ENCODE measurements at places on chromosomes 1 and 21.

DNA sequence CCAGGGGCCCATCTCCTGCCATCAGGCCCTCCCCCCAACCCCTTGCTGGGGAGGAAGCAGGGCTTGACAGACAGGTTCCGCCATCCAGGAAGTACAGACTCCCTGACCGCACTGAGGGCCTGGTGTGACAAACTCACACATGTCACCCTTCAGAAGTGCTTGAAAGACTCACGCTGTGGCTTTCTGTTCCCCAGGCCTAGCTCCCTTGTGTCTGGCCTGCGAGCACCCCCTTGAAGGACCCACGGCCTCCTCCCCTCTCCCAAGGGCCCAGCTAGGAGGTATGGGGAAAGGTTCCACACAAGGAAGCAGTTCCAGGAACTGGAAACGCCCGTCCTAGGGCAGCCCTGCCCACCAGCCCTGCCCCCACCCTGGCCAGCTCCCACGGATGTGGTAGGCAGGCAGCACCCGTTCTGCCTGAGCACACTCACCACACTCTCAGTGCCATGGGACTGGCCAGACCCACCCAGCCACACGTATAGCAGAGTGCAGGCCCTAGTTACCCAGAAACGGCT is 26.7 kb downstream of the SLC2A1 start:
- DNase-seq, result peak; percentile 54

DNA sequence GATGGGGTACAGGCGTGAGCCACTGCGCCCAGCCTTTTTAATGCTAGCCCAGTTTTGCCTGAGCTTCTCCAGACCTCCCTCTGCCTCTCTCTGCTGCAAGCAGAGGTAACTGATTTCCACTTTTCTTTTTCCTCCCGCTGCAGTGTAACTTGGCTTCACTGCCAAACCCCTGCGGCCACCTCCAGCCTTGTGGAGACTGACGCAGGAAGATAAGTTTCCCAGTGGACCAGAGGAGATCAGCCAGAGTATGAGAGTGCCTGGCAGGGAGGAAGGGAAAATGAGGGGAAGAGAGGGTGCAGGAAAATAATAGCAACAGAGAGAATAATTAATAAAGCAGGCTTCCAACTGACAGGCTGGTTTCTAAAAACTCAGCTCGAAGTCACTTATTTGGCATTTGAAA is 143.7 kb downstream of the PCNX2 start:
- no peak for DNase-seq

DNA sequence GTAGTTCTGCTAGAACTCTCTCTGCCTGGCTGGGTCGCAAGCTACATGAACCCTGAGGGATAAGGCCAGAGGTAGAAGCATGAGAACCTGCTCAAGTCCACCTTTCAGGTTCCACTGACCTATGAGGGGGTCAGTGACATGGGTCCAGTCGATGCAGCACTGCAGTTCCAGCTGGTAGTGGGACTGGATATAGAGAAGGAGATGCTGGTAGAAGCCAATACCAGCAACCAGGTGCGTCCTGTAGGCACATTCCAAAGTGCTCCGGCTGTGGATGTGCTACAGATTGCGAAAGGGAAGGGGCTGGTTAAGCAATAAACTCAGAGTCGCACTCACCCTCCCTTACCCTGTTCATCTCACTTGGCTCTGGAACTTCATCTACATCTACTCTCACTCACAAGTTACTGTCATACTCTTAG is 5.7 kb downstream of the SMG5 start:
- DNase-seq, result no peak

DNA sequence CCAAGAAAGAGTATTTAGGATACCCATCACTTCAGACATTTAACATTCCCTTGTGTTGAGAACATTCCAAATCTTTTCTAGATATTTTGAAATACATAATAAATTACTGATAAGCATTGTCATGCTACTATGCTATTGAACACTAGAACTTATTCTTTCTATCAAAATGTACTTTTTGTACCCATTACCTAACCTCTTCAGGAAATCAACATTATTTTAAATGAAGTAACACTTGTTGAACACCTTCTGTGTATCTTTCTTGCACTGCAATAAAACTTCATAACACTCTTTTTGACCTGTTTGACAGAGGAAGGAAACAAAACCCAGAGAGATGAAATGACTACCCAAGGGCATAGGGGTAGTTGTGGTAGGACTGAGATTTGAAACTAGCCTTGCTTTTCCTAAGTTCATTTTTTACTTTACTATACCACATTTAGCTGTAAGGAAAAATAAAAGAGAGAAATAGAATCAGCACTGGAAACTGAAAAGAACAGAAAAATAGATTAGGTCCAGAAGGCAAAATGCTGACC is 99.4 kb downstream of the UCHL5 start:
- DNase-seq, result no peak

- peak; percentile 10 for DNase-seq
These were observed 254.4 kb downstream of the AKT3 start for GRCh38 chr1:243595527-243596210.

DNA sequence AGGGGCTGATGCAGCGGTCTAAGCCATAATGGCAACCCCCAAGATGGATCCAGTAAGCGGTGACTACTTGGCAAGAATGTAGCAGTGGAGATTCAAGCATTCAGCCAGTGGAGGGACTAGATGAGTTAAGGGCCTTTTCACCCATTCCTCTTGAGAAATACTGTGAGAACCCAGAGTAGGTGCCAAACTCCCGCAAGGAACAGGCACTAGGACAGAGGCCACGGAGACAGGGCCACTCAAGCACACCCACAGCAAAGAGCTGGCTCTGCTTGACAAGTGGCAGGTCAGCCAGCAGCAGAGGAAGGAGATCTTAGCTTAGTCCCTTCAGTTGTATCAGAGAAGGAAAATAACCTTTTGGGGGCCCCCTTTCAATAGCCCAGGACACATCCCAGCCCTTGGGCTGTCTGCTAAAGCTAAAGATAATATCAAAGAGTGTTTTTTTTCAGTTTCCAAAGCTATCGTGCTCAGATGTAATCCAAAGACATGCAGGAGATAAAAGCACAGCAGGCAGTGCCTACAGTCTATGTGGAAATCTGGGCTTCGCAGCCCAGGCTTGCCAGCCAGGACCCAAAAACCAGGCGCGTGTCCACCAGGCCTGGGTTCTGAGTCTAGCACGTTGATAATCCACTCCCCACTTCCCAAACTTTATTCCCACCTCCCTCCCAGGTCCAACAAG is 62.0 kb upstream of the GOLT1A start:
- DNase-seq, result no peak

- no peak for DNase-seq
These were observed 27.0 kb downstream of the DNASE2B start for GRCh38 chr1:84425150-84425896.

- no peak for DNase-seq
These were observed 209.6 kb downstream of the GIPC2 start for GRCh38 chr1:78255383-78255782.

- DNase-seq, result no peak
These were observed 154.6 kb downstream of the VAV3 start for GRCh38 chr1:107810291-107810951.

GRCh38 chr1:77639557-77640069 is 42.8 kb downstream of the ZZZ3 start:
- DNase-seq, result no peak

DNA sequence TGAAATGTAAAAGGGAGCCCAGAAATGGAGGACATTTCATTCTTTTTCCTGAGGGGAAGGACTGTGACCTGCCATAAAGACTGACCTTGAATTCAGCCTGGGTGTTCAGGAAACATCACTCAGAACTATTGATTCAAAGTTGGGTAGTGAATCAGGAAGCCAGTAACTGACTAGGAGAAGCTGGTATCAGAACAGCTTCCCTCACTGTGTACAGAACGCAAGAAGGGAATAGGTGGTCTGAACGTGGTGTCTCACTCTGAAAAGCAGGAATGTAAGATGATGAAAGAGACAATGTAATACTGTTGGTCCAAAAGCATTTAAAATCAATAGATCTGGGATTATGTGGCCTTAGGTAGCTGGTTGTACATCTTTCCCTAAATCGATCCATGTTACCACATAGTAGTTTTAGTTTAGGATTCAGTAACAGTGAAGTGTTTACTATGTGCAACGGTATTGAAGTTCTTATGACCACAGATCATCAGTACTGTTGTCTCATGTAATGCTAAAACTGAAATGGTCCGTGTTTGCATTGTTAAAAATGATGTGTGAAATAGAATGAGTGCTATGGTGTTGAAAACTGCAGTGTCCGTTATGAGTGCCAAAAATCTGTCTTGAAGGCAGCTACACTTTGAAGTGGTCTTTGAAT is 2.9 kb downstream of the RGS2 start:
- no peak for DNase-seq

DNA sequence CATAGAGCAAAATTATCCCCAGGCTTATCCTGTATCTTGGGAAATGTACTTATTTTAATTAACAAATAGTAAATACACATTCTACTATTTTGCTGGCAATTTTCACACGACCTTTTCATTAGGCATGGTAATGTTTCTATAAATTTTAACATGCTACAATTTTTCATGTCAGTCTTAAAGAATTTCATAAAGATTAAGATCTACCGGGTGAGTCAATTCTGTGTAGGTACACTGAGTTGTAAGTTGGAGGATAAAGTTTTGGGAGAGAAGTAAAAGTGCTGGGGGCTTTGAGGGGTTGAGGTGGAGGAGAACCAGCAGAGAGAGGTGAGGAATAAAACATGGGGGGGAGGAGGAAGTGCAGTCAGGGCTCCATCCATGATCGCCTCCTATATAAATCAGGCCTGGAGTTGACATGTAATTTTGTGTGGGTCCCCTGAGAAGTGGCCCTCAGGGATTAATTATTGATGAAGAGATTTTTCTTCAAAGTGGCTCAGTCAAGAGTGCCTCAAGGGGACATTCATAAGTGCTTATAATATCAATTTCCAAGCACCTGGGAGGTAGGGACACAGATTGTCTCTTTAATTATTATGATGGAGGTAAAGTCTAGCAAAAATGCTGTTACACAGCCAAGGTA is 7.2 kb downstream of the DPYD start:
- no peak for DNase-seq

DNA sequence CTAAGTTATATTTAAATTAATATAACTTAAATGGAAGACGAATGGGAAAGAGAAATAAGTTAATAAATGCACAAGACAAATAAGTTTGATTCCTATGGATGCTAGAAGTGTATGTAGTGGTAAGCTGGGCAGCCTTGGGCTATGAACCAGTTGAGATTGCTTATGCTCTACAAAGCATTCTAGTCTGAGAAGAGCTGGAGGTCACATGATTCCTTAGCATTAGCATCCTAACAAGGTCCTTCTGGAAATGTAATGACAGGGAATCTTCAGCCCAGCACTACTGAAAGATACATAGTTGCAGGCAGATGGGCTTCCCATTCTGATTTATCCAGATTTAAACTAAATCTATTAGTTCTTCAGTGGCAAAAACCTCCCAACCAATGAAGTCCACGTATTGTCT is 102.3 kb upstream of the ESRRG start:
- no peak for DNase-seq

- no peak for DNase-seq
These were observed 103.8 kb downstream of the LRRC7 start for GRCh38 chr1:69671363-69672010.

- DNase-seq, result no peak
These were observed 2.4 kb upstream of the SORT1 start for GRCh38 chr1:109400035-109400655.

DNA sequence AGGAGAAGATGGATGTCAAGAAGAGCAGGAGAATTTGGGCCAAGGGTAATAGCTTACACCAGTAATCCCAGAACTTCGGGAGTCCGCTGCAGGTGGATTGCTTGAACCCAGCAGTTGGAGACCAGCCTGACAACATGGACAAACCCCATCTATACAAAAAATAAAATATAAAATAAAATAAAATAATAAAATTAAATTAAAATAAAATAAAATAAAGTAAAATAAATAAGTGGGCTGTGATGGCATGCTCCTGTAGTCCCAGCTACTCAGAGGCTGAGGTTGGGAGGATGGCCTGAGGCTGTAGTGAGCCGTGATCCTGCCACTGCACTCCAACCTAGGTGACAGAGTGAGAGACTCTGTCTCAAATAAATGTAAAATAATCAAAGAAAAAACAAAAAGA is 1946.7 kb downstream of the MRPL39 start:
- no peak for DNase-seq

Data from stimulated activated CD4-positive, alpha-beta T cell treated with anti-CD3 and anti-CD28 coated beads, Interleukin-4, amount 100 ng/mL, for 4 hours (primary cell).